Activated T-helper 1 cell treated with anti-CD3 and anti-CD28 coated beads, Interleukin-2, amount 50 U/mL, for 16 hours (primary cell): ENCODE measurements at places on chromosomes 3 and 15.

GRCh38 chr3:101950510-101950909 is 101.2 kb downstream of the NFKBIZ start:
- no peak for DNase-seq

DNA sequence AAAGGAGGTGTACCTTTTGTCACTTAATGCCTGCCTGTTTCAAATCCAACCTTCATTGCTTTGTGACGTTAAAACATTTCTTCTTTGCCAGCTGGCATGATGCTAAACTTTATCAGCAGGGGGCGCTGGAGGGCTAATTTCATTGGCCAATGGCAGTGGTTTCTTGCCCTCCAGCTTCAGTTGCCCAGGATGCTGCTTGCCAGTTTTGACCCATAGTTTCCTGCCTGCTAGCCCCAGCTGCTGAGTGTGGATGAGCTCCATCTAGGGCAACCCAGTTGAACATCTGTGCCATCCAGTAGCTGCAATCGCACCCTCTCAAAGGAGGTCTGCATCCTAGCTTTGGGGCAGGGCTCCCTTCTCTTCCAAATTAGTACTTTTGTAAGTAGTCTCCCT is 22.1 kb downstream of the ACKR2 start:
- DNase-seq = peak; percentile 47

GRCh38 chr3:111035902-111036301 is 35.7 kb upstream of the NECTIN3 start:
- no peak for DNase-seq

- no peak for DNase-seq
Observed at GRCh38 chr3:185341616-185342458, 21.1 kb upstream of the MAP3K13 start.

GRCh38 chr3:115836944-115837343 is 213.6 kb downstream of the GAP43 start:
- no peak for DNase-seq

DNA sequence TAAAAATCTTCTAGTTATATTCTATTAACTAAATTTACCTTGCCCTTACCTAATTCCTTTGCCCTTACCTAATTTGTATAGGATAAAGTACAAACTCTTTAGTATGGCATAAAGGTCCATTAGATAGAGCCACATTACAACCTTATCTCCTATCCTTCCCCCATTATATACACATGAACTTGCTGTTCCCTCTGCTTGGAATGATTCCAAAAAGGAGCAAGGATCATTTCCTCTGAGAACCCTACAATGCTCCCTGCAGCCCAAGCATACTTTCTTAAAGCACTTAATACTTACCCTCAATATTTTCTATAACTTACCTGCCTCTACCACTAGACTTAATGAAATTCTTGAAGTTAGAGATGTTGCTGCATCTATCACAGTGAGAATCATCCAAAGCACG is 118.9 kb upstream of the CCDC54 start:
- no peak for DNase-seq

DNA sequence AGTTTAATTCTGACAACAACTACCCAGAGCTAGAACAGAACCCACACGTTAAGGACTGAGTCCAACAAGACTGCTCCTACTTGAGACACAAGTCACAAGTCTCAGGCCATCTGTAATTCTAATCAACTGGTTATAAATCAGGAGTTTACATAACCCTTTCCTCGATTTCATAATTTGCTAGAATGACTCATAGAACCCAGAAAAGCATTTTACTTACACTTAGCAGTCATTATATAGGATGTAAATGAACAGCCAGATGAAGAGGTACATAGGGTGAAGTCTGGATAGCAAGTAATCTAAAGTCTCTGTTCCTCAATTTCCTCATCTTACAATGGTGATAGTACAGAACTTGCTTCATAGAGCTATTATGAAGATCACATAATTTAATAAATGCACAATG is 1018.2 kb downstream of the DIPK2A start:
- DNase-seq = no peak

DNA sequence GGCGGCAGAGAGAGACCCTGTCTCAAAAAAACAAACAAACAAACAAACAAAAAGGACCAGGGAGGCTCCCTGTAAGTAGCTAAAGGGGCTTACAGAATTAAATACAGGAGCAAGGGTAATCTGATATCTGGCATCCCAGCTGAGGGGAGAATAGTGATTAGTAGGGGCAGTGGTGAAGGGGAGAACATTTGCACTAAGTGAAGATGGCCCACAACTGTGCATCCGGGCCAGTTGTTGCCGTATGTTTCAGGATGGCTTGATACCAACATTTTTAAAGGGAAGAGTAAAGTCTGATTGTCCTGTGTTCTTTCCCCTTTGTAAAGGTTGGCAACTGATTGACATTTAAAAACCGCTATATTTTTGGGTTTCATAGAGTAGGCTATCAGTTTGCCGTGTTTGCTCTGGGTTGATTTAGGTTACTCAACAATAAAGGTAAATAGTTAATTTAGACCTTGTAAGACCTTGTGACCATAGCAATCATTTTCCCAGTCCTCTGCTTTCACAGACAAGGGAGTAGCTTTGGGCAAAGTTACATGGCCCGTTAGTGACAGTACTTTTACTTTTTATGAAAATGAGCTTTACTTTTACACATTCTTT is 167.8 kb downstream of the PTPRG start:
- DNase-seq = no peak

DNA sequence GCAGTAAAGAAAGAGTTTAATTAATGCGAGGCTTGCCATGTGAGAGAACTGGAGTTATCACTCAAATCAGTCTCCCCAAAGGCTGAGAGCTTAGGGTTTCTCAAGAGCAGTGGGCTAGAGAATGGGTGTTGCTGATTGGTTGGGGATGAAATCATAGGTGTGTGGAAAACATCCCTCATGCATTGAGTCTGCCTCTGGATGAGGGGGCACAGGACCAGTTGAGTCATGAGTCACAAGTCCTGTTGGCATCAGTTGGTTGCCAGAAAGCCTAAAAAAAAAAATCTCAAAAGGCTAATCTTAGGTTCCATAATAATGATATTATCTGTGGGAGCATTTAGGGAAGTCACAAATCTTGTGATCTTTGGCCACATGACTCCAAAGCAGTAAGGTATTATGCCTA is 800.3 kb downstream of the TUSC7 start:
- DNase-seq = no peak

DNA sequence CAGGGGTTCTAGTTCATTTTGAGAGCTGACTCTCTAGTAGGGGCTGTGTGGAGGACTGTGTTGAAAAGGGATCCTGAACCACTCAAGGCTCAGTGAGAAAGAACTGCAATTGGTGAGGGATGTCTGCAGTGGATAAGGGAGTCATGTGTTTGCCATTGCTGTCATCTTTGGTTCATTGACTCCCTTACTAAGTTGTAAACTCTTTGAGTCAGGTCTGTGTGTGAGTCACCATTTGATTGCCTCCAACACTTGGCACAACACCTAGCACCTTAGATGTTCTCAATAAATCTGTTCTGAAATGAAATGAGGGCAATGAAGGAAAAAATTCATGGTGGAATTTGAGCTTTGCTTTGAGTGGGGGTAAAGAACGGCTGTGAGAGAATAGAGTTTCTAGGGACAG is 51.7 kb downstream of the PLS1 start:
- no peak for DNase-seq

DNA sequence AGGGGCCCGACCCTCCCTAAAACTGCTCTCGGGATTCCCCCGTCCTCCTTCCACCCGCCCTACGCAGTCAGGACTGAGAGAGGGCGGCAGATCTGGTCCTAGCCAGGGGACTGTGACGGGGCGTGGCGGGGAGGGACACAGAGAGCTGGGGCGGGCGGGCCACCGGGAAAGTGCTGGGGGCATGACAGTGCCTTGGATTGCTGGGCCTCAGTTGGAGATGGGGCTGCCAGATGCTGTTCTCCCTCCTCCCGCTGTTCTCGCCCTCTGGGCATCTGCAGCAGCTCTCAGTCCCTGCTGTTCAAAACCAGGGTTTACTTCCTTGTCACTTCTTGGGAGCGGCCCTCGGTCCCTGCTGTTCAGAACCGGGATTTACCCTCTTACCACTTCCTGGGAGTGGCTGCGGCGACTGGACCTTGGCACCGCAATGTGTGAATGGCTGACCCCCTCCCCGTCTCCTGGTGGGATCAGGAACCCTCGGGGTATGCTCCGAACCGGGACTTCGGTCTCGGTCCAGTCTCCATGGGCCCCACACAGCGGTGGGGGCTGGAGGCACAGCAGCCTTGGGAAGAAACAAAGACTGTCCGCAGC is 1.8 kb upstream of the RPP25 start:
- DNase-seq = no peak

- DNase-seq = no peak
Observed at GRCh38 chr15:45205192-45205591, 17.4 kb upstream of the SHF start.

- DNase-seq = no peak
Observed at GRCh38 chr3:146195030-146195429, 34.0 kb upstream of the PLOD2 start.

DNA sequence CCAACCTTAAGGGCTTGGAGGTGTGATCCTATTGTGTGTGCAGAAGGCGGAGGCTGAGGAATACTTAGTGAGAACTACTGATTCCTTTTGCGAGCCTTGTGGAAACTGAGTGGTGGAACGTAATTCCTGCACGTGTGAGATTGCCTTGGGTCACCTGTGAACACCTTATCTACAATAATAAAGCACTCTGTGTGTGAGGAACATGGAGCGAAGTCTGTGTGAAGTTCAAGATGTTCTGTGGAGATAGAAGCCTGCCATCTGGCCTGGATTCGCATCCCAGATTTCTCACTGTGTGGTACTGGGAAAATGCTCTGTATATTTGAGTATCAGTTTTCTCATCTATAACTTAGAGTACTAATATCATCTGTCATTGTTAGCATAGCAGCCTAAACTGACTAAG is 179.5 kb upstream of the PDZRN3 start:
- no peak for DNase-seq

- DNase-seq = no peak
Observed at GRCh38 chr3:71478568-71478967, 105.0 kb downstream of the FOXP1 start.

DNA sequence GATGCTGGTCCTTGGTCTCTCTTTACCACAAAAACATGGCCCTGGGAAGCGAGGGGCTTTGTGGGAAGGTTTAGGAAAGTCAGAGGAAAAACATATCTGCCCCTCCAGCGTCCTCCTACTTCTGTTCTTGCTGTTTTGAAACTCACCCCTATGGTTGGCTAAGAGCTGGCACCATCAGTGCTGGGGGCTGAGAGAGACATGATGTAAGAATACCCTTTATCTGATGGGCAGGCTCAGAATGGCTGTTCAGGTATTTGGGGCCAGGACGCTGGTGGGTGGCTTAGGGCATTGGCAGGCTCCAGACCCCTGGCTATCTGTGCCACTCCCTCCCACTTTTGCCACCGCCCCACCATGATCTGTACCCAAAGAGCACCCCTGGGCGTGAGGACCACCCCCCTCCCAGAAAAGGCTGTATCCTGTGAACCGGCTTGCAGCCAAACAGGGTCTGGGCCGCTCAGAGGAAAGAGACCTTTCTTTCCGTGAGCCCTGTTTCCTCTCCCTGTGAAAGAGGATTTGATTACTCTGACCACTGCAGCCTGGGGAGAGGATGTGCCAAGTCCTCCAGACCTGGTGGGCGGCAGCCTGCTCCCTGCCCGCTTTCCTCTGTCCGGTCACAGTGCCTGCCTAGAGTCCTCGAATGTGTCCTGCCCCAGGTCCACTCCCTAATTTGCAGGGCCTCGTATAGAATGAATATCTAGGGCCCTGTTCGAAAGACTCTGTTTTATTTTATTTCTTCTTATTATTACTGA is 61.3 kb upstream of the SLC6A6 start:
- no peak for DNase-seq

- no peak for DNase-seq
Observed at GRCh38 chr3:78634316-78634715, 1133.5 kb downstream of the ROBO1 start.

DNA sequence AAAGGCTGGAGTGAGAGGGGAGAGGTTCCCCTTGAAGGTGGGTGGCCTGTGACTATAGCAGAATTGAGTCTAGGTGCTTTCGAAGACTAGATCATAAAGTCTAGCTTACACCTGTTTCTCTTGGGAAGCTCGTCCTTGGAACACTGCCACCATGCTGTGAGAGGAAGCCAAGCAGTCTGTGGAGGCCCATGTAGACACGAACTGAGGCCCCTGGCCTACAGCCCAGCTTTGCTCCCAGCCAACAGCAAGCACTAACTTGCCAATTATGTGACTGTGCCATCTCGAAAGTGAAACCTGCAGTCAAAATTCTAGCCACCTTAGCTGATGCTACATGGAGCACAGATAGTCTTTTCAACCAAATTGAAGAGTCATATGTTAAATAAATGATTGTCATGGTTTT is 190.5 kb upstream of the NECTIN3 start:
- DNase-seq = no peak

GRCh38 chr15:63539521-63539920 is 35.1 kb downstream of the USP3 start:
- DNase-seq = no peak

DNA sequence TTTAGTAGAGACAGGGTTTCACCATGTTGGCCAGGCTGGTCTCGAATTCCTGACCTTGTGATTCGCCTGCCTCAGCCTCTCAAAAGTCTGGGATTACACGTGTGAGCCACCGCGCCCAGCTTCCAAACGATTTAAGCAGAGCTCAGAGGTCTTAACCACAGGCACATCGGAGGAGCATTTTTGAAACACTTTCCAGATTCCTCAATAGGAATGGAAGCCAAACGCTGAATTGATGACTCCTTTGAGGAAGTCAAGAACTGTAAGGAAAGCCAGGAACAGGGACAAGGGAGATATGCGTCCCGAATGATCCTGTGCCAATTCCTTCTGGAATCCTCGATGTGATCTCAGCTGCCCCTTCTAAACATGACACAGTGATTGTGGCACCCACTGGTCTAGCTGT is 40.0 kb downstream of the TRH start:
- no peak for DNase-seq

DNA sequence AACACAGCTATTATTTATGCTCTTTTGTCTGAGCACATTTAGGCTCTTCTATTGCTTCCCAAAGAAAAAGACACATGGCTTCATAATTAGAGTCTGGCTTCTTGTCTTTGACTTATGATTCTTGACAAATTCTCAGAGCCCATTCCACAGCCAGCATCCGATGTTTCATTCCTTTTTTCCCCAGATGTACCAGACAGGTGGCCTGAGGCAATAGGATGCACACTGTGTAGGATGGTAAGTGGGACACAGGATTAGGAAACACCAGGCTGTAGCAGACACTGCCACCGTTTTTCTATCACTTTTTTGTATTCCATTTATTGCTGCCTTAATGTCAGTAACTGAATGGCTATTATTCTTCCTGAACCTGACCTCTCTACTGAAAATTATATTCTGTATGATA is 188.9 kb upstream of the CDIN1 start:
- DNase-seq = no peak
